ENCODE measurements at places on chromosomes 16 and 17.

- no peak for ATAC-seq
Observed at GRCh38 chr16:57834936-57835335, 32.6 kb upstream of the KIFC3 start.

GRCh38 chr16:54446639-54447038 lies 160.1 kb upstream of the IRX3 start:
- no peak for ATAC-seq

DNA sequence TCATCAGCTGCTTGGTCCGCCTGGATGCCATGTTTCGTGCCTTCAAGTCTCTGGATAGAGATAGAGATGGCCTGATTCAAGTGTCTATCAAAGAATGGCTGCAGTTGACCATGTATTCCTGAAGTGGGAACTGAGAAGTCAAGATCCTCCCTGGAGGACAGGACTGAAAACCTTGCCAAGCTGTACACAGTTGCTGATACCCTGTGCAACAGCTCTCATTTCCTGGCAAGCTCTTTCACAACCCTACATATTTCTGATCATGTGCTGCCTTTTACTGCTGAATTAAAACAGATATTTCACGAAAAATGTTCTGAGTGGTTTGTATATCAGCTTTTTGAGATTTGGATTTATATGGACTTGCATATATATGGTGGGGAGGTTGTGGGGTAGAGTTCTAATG lies 898 bp downstream of the CAPNS2 start:
- ATAC-seq: no peak

DNA sequence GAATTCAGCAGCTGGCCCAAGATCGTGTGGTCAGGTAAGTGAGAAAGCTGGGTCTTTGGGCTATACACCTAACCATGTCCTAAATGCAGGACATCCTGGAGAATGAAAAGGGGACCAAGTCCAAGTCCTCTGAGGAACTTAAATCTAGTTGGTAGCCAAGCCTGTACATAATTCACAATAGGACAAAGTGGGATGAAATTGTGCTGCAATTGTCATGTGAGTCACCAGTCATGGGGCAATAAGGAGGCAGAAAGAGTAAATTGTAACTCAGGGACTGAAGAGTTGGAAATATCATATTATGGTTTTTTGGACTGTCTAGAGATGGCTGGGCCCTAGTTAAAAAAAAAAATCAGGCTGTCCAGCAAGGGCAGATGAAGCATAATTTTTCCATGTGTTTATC lies 202.6 kb downstream of the CYLD start:
- no peak for ATAC-seq

- no peak for ATAC-seq
Observed at GRCh38 chr17:80292521-80292971, 31.9 kb downstream of the RNF213 start.

DNA sequence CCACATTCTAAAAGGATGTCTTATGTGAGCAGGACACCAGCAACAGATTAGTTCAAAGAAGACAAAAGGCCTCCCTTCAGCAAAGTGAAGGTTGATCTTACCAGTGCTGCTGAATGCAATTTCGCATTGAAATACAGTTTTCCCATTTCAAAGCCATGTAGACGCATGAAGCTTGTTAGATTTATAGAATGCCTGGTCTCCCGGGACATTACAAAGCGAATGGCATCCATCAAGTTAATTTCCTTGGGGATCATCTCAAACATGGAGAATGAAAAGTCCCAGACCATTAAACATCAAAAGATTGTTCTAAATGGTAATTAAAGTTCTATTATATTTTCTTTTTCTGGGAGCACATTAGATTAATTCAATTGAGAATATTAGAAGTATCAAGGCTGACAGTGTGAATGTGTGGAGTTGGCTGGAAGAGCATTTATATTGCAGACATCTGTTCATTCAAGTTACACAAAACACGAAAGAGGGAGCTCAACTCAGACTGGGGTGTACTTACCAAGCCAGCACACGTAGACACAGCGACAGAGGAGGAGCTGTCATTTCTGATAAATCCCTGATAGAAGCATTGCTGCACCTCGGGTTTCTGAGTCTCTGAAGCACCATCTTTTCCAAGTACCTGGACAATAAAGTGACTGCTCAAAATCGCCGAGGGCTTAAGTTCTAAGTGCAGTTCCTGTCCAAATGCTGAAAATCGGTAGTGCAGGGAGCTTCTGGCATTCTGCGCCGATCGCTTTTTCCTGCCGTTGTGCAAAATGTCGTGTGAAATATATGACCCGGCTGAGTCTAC lies 3.8 kb downstream of the ADAMTS18 start:
- ATAC-seq: no peak

DNA sequence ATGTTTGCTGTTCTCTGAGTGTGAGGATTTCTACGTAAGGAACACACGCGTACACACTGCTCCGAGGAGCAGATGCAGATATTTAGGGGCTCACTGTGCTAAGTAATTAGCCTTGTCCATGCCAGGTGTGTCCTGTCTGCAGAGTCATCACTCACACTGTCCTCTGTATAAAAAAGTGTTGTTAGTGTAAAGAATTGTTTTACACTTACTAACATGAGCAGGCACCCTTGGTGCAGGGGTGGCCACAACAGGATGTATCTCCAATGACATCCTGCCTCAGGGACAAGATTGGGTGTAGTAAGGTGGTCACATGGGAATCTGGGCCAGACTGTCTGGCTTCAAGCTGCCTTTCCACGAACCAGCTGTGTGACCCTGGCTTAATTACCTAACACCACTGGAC lies 63.9 kb downstream of the NDEL1 start:
- ATAC-seq: no peak

DNA sequence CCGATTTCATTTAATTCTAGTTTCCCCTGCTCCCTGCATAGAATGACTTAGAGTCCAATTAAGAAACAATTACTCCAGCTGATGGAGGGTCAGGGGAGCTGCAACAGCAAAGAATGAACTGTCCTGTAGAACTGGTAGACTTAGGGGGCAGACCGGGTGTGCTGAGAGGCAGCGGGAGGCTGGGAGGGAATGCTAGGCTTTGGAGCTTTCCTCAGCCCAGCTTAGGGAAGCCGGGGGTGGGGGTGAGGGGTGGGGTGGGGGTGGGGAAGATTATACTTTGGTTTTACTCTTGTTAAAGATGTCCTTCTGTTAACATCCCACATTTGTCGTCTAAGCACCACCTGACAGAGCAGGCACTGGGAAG lies 458.6 kb upstream of the ASIC2 start:
- no peak for ATAC-seq

GRCh38 chr17:65175952-65176351 lies 38.8 kb downstream of the RGS9 start:
- no peak for ATAC-seq

DNA sequence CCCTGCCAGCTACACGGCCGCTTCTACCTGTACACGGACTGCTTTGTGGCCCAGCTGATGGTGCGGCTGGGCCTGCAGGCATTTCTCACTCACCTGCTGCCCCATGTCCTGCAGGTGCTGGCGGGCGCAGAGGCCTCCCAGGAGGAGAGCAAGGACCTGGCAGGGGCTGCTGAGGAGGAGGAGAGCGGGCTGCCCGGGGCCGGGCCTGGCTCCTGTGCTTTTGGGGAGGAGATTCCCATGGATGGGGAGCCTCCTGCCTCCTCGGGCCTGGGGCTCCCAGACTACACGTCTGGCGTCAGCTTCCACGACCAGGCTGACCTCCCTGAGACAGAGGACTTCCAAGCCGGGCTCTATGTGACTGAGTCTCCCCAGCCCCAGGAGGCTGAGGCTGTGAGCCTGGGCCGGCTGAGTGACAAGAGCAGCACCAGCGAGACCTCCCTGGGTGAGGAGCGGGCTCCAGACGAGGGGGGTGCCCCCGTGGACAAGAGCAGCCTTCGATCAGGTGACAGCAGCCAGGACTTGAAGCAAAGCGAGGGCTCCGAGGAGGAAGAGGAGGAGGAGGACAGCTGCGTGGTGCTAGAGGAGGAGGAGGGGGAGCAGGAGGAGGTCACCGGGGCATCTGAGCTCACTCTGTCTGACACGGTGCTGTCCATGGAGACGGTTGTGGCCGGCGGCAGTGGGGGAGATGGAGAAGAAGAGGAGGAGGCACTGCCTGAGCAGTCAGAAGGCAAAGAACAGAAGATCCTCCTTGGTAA lies 3.5 kb downstream of the WDR81 start:
- no peak for ATAC-seq

DNA sequence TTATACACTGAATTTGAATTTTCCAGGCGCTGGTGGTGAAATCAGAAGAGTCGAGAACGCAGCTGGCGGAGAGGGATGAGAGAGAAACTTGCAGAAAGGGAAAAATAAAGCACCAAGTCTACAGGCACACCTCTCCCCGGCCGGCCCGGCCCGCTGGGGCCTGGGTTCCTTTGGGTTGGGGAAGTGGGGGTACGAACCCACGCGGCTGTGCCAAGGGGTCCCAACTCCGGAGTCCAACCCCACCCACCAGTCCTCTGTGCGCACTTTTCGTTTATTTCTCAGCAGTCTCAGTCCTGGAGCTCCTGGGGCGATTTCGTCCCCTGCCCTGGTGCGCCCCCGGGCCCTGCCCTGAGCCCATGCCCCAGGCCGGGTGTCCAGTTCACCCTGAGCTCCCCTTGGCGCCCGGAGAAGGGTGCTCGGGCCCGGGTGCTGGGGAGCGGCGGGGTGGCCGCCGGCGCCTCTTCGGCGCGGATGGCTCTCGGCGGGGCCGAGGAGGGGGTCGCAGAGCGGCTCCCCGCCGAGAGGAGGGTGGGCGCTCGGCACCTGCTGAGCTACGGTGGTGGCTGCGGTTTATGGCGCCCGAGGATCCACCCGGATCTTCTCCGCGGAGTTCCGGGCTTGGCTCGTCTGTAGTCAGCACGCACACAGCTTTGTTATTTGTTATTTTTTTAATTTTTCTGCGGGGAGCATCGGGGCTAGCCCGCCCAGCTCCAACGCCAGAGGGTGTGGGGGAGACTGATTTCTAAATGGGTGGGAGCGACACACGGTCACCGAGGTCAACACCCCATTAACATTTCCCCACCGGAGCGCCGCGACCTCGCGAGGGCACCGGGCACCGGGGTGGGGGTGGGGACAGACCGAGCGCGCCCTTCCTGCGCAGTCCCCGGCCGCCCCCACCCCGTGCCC lies 15.7 kb upstream of the CBX8 start:
- ATAC-seq: no peak

- no peak for ATAC-seq
Observed at GRCh38 chr17:81995463-81996231, 18.2 kb downstream of the ASPSCR1 start.

DNA sequence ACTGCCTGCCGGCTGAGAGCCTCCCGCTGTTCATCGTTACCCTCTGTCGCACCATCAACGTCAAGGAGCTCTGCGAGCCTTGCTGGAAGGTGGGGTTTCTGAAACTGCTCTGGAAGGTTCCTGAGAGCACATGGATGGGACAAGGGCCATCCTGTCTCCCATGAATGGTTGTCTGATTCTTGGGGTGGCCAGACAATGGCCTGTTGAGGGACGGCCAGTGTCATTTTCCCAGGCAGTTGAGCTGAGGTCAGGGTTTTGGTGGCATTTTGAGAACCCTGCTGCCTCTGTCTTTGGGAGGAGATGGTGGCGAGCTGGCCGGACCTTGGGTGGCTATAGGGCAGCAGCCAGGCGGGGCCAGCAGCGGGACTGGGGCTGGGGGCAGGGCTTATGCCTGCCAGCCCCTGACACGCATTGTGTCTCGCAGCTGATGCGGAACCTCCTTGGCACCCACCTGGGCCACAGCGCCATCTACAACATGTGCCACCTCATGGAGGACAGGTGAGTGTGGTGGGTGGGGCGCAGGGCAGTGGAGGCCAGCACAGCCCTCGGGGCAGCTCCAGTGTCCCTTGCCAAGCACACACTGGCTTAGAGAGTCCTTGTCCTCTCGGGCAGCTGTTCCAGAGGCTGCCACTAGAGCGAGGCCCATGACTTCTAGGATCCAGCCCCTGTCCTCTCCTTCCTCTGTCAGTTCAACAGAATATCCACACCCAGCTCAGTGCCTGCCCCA lies 9.1 kb downstream of the TSC2 start:
- no peak for ATAC-seq

GRCh38 chr17:79485991-79486390 lies 124.9 kb downstream of the RBFOX3 start:
- ATAC-seq: no peak

DNA sequence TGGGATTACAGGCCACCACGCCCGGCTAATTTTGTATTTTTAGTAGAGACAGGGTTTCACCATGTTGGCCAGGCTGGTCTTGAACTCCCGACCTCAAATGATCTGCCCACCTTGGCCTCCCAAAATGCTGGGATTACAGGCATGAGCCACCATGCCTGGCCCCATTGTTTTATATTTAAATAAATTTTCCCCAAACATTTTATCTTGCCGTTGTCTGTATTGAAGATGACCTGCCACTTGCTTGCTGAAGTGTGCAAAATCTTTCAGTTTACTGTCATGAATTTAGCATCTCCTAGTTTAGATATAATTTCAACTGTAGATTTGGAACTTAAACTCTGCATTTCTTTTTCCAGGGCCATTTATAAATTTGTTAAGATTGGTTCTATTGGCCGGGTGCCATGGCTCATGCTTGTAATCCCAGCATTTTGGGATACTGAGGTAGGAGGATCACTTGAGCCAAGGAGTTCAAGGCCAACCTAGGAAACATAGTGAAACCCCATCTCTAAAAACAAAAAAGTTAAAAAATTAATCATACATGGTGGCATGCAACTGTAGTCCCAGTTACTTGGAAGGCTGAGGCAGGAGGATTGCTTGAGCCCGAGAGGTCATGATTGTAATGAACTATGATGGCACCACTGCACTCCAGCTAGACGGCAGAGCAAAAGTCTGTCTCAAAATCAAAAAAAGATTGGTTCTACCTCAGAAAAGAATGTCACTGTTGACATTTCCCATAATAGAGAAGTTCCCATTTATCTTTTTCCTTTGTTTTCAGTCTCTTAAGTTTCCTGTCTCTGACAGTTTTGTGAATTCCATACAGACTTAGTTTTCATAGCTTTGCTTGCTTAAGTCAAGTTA lies 84.4 kb downstream of the VMP1 start:
- ATAC-seq: no peak

DNA sequence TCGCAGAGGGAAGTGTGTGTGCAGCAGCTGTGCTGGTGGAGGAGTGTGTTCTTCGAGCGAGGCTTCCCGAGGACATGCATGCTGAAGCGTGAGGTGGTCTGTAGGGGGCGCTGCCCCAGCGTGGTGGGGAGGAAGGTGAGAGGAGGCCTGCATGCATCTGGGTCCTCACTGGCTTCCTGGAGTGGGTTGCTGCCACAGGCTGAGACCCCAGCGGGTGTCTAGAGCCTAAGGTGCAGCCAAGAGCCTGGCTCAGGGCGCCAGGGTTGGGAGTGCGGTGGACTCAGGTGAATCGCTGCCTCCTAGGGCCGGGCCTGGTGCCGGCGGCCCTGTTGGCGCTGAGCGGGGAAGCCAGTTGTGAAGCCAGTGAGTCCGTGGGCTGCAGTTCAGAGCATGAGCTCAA lies 7.5 kb upstream of the HSD3B7 start:
- no peak for ATAC-seq

- ATAC-seq: no peak
Observed at GRCh38 chr17:76866774-76867577, 1.2 kb upstream of the MGAT5B start.

- peak; percentile 40 for ATAC-seq
Observed at GRCh38 chr16:10314811-10315210, 71.0 kb upstream of the ATF7IP2 start.
